ENCODE measurements at places on chromosomes 7 and 10.

DNA sequence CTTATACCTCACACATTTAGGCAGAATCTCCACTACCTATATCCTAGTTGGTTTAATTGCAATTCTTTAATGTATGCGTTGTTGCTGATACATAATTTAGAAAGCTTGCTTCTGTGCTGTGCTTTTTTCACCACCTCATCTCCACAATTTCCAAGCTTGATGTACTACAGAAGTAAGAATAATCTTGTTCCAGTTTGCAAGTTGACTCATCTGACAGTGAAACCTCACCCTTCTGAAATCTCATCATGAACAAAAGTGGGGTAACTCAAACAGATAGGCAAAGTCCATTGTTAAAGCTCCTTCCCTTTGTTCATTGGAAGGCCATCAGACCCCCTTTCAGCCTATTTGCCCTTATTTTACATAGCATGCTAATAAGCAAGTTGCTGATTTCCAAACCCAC lies 13.6 kb downstream of the EIF4EBP2 start:
- no peak for DNase-seq

DNA sequence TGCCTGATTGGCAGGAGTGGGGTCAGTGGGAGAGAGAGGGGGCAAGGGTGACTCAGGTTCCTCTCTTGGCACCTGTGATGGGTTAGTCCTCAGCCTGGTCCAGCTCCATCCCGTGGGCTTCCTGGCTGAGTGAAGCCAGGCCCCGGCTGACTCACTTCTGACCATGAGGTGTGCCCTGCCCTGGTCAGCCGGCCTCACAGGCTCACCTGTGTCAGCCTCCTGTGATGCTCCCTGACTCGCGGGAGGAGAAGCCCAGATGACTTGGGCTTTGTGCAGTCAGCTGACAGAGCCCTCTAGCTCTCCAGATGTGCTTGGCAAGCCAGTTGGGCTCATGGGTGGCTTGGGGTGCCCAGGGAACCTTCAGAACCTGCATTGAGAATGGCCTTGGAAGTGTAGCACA lies 16.0 kb upstream of the PPIF start:
- DNase-seq = no peak

- DNase-seq = no peak
Measured at GRCh38 chr7:24164401-24164800, 119.6 kb upstream of the NPY start.

DNA sequence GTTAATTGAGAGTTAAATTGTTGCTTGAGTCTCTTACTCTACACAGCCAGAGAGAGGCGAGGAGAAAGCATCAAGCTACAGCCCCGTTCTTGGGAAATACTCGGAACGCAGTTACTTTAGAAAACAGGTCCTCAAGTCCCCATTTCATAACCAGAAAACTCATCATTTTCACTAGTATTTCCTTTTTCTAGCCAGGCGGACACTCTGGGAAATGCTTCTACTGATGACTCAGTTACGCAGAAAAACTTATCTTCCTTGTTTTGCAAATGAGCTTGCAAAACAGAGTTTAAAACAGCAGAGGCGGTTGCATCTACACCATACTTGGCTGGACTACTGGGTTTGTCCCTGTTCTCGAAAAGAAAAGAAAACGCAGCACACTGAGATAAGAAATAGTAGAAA lies 111.4 kb upstream of the FGFR2 start:
- DNase-seq = no peak

DNA sequence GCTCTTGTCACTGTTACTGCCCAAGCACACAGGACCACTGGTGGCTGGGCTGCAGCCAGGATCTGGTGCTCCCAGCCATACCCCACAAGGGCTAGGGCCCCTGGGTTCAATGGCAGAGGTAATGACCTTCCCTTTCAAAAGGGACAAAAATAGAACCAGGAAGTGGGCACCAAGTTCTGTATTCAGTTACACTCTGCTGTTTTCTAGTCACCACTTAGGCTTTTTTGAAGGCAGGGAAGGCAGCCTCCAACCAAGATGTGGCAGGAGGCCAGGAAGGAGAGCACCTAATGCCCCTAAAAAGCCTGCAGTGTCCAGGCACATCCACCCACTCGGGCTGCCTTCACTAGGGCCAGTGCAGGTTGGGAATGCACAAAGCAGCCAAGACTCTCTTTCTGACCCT lies 47.8 kb downstream of the NOD1 start:
- DNase-seq = peak; percentile 67

DNA sequence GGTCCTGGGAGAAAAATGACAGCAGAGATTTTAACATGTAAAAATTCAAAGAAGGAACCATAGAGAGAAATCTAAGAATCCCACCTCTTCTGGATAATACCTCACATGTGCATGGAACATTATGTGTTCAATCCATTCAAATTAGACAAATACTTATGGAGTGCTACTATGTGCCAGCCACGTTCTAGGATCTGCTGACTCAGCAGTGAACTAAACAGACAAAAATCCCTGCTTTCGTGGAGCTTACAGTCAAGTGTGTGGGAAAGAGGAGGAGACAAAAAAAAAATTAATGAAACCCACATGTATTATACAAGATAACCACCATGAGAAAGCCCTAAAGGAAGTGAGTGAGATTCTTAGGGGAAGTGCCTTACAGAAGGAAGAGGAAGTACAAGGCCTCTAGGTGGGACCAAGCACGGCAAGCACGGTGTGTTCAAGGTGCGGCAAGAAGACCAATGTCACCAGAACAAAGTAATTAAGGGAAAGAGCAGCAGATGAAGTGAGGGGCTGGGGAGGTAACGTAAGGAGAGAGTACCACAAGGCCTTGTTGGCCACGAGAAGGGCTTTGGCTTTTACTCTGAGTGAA lies 71.0 kb downstream of the SLC25A13 start:
- no peak for DNase-seq

DNA sequence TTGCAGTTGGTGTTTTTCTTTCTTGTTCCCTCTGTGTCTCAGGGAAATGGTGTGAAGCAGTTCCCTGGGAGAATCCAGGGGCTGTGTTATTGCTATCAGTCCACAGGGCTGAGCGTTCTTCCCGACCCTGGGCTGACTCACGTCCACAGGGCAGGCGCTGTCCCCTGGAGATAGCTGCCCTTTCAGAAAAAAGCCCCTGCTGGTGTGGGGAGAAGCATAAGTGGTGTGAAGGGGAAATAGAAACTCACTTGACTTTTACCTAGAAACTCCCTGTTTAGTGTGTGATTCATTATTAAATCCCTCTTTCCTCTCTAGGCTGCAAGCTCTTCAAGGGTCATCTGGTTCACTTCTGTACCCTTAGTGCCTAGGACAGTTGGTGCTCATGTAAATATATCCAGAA lies 63.3 kb upstream of the SMNDC1 start:
- no peak for DNase-seq

GRCh38 chr7:48090095-48090805 lies 1.2 kb downstream of the UPP1 start:
- DNase-seq = no peak

DNA sequence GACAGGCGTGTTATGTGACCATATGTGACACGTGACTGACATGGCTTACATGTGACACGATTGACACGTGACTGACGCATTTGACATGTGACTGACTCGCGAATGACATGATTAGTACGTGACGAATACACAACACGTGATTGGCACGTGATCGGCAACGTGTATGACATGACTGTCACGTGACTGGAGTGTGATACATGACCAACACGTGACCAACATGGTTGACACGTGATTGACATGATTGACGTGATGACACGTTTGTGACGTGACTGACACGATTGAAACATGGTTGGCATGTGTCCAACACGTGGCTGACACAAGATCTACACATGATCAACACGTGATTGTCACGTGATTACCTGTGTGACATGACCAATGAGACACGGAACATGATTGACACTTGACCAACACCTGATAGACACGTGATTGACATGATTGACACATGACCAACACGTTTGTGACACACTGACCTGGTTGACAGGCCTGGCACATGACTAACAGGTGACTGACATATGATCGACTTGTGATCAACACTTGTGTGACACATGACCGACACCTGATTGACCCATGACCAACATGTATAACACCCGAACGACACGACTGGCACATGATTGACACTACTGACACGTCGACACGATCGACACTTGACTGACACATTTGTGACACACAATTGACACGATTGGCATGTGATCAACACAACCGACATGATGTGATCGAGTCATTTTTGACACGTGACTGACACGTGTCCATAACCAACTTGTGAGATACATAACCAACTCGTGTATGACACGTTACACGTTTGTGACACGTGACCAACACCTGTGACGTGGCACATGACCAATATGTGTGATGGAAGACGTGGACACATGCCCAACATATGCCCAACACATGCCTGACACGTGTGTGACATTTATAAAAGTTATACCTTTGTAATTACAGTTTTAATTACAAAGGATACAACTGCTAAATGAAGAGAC lies 21.1 kb downstream of the CRPPA start:
- DNase-seq = no peak

- DNase-seq = no peak
Measured at GRCh38 chr7:116630932-116631671, 40.9 kb upstream of the MET start.

DNA sequence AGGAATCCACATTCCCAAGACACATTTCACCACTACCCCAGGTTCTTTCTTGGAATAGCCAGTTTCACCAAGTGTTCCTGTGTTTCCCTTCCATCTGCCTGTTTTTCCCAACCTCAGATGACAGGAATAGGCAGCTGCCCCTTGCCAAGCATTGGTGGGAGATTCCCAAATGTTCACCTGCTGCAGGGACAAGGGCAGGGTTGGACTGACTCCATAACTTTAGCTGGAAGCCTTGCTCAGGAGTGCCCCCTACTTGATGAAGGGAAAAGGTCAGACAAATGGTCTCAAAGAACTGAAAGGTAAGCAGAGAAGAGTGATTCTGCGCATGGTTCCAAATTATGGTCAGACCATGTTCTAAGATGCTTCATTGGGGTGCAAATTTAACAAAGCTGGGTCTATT lies 45.1 kb upstream of the LYZL1 start:
- no peak for DNase-seq

GRCh38 chr7:110358028-110358427 lies 732.9 kb upstream of the LRRN3 start:
- no peak for DNase-seq

DNA sequence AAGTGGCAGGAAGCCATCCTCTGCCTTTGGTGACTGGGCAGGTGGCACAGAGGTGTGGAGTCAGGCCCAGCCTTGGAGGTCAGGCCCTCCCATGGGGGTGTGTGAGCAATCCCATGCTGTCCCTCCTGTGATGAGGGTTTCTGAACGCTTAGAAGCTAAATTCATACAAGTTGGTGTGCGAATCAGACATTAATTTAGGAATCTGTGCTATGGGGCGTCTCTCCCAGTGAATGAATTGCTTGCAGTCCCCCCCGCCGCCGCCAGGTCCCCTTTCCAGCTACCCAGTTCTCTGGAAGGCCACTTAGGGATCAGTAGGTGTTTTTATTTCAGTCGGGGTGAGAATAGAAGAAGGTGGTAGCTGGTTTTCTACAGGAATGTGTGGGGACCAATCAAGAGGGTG lies 37.5 kb downstream of the LRRC18 start:
- no peak for DNase-seq

DNA sequence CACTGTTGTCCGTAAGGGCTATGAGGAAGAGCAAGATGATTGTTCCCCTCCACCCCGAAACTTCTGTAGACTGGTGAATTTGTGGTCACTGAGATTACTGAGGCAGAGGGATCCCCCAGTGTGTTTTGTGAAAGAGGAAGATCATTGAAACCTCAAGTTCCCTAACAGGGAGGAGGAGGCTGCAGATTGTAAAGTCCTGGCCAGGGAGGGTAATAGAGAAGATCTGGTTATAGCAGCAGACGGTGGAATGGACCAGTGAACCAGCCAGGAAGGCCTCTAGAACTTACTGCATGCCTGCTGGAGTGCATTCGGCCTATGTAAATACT lies 31.1 kb downstream of the LMTK2 start:
- DNase-seq = no peak

DNA sequence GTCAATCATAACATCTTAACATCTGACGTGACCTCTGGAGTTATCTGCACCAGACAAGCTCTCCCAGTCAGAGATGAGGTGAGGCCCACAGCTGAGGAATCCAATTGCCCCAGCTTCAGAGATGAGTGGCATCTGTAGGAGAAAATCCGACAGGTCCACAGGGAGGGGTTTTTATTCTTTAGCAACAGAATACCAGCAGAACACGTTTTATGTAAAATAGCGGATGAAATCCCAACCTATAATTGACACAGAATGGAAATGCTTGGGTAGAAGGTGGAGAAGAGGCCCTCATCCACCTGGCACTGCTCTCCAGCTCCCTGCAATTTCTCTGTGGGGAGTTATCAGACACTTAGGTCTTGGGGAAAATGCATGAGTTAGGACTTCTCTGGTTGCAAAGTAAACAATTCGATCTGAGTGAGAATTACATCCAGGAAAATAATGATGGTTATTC lies 144.2 kb upstream of the NRP1 start:
- peak; percentile 55 for DNase-seq

GRCh38 chr7:157532068-157532467 lies 195.3 kb downstream of the DNAJB6 start:
- DNase-seq = no peak

DNA sequence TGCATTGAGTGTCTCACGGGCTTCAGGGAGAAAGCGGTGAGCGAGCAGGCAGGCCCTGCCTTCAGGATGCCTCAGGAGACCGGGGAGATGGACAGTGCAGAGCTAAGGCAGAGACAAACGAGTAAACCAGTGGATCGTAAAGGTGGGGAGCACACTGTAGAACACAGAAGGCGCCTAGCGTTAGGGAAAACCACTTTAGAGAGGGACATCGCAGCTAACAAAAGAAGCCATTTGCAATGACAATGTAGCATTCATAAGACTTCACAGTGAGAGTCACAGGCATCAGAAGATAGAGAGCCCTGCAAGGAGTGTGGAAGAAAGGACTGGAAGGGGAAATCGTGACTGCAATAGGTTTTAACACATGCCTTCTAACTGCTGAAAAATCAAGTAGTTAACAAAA lies 54.9 kb upstream of the TMEM273 start:
- DNase-seq = no peak

GRCh38 chr10:132448248-132448731 lies 51.3 kb downstream of the PWWP2B start:
- DNase-seq = no peak

DNA sequence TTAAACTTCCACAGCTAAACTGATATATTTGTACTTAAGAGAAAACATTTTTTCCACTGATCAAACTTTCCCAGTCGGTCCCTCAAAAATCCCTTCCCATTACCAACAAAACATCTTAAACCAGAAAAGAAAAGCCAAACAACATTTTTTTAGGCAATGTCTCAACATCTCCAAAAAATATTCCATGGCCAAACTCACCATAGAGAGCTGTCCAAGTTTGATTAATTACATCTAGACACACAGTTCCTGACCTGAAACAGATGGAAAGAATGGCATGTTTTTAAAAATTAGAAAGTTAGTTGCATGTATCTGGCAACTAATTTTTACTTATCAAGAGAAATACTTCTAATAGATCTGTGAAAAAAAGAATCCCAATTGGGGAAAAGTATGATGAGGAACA lies 95.4 kb downstream of the UBE2H start:
- no peak for DNase-seq

GRCh38 chr7:29606287-29606721 lies 42.7 kb downstream of the PRR15 start:
- no peak for DNase-seq

- peak; percentile 47 for DNase-seq
Measured at GRCh38 chr7:18354108-18355085, 141.2 kb upstream of the HDAC9 start.

All from DMS79 treated with DMSO at 0.1 percent for 48 hours (cell line).